Activated naive CD4-positive, alpha-beta T cell treated with anti-CD3 and anti-CD28 coated beads for 36 hours (primary cell): ENCODE measurements at places on chromosomes 12 and 14. TPM values are rescaled to one million over a fixed set of nuclear protein-coding genes. Genes with fewer than 3 reads are reported as not detected.

CCDC184 gene
- not detected for total RNA-seq

ZBTB25 gene
- total RNA-seq, result 23.5 TPM

PALS1 gene
- total RNA-seq, result 6.6 TPM

C14orf93 gene
- total RNA-seq, result 8.3 TPM

KRT78 gene
- not detected for total RNA-seq

PTPN6 gene
- total RNA-seq, result 334 TPM

DNA sequence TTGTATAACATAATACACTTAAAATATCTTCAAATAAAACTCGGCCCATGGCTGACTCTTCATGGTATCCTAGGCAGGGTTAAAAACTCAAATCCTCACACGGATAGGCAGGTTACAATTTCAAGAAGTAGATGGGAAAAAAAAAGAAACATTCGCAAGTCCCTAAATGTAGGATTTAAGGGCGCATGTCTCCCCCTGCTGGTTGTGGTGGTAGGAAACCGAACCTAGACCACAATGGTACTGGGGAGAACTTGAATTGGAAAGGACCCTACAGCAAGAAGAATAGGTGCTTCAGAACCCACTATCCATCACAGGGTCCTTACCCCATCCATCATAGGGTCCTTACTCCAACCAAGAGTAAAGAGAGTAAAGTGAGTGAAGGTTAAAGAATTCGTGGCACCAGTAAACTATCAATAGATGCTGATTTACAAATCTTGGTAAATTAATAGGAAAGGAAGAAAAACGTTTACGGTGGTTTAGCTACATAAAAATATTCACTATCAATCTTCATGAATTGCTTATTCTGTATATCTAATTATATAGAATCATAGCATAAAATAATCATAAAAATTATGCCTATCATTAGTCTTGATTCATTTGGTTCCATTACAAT, 3.3 kb upstream of the CIPC start:
- H3K36me3 ChIP-seq, result no peaks in the 10 kb centered on the region
- DNase-seq, result peak; percentile 88
- no peak overlapping the region for H3K27ac ChIP-seq
- H3K4me3 ChIP-seq, result no peak overlapping the region

GRCh38 chr12:22640851-22641250, 15.9 kb downstream of the ETNK1 start:
- H3K4me3 ChIP-seq, result no peak overlapping the region
- H3K27me3 ChIP-seq, result no peaks in the 10 kb centered on the region
- no peak overlapping the region for H3K27ac ChIP-seq

LRP6 gene
- 4.1 TPM for total RNA-seq

GRCh38 chr14:38944691-38945090, 158.3 kb downstream of the SEC23A start:
- no peaks in the 10 kb centered on the region for H3K36me3 ChIP-seq
- H3K27ac ChIP-seq, result no peak overlapping the region
- H3K4me1 ChIP-seq, result no peaks in the 10 kb centered on the region
- DNase-seq, result no peak
- no peaks in the 10 kb centered on the region for H3K27me3 ChIP-seq

- H3K27ac ChIP-seq, result peak overlapping the region; percentile 29
- no peaks in the 10 kb centered on the region for H3K27me3 ChIP-seq
- peak; percentile 12 for DNase-seq
- H3K36me3 ChIP-seq, result no peaks in the 10 kb centered on the region
- H3K4me1 ChIP-seq, result peaks cover 84% of the 10 kb centered on the region
Observed at GRCh38 chr14:55336691-55337090, 65.5 kb downstream of the FBXO34 start.

- no peak overlapping the region for H3K27ac ChIP-seq
- no peak for DNase-seq
- H3K27me3 ChIP-seq, result peaks cover 16% of the 10 kb centered on the region
- H3K36me3 ChIP-seq, result no peaks in the 10 kb centered on the region
- H3K4me1 ChIP-seq, result no peaks in the 10 kb centered on the region
- no peak overlapping the region for H3K4me3 ChIP-seq
Observed at GRCh38 chr12:2651068-2651965, 143.5 kb upstream of the FKBP4 start.

ARHGAP9 gene
- 95.9 TPM for total RNA-seq

P2RX7 gene
- total RNA-seq, result 6.6 TPM

DNA sequence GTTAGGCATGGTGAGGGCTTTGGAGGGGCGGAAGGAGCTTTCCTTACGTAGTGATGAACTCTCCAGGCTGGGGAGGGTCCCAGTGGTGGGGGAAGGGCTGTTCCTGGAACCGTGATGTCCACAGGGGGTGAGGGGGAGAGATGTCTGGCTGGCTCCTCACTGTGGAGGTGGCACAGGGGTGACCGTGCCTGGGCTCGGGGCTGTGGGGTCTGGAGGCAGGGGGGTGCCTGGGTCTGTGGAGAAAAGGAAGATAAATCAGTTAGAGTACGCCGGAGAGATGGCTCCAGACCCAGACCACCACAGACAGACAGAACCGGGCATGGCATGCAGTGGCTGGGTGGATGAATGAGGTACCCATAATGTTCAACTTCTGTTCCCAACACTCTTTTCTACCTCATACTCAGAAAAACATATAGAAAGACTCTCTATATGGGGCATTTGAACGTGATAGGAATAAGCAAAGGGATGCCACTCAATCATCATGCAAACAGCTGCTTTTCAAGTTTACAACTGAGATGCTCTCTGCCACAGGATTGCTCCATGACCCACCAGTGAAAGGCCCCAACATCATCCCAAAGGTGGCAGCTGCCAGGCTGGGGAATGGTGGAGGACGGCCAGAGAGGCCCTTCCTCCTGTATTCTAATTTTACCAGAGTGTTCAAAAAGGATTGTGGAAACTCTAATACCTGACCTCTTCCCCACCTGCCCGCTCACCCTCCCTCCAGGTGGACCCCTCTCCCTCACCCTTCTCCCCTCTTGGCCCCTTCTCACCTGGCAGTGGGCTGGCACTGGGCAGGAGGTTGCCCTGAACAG, 5.6 kb downstream of the MYL6 start:
- H3K36me3 ChIP-seq, result peaks cover 57% of the 10 kb centered on the region
- no peak overlapping the region for H3K27ac ChIP-seq
- peaks cover 29% of the 10 kb centered on the region for H3K4me1 ChIP-seq
- no peaks in the 10 kb centered on the region for H3K27me3 ChIP-seq

GRCh38 chr12:25352083-25352918, 101.6 kb upstream of the KRAS start:
- no peak overlapping the region for H3K4me3 ChIP-seq
- DNase-seq, result no peak
- no peak overlapping the region for H3K27ac ChIP-seq

- no peak for DNase-seq
- peak overlapping the region; percentile 88 for H3K27ac ChIP-seq
- peaks cover 2% of the 10 kb centered on the region for H3K36me3 ChIP-seq
- no peaks in the 10 kb centered on the region for H3K27me3 ChIP-seq
Observed at GRCh38 chr12:26748412-26748740, 84.6 kb downstream of the ITPR2 start.

GRCh38 chr14:32733015-32733414, 205.7 kb upstream of the NPAS3 start:
- no peak overlapping the region for H3K4me3 ChIP-seq
- no peak overlapping the region for H3K27ac ChIP-seq
- no peak for DNase-seq

DNA sequence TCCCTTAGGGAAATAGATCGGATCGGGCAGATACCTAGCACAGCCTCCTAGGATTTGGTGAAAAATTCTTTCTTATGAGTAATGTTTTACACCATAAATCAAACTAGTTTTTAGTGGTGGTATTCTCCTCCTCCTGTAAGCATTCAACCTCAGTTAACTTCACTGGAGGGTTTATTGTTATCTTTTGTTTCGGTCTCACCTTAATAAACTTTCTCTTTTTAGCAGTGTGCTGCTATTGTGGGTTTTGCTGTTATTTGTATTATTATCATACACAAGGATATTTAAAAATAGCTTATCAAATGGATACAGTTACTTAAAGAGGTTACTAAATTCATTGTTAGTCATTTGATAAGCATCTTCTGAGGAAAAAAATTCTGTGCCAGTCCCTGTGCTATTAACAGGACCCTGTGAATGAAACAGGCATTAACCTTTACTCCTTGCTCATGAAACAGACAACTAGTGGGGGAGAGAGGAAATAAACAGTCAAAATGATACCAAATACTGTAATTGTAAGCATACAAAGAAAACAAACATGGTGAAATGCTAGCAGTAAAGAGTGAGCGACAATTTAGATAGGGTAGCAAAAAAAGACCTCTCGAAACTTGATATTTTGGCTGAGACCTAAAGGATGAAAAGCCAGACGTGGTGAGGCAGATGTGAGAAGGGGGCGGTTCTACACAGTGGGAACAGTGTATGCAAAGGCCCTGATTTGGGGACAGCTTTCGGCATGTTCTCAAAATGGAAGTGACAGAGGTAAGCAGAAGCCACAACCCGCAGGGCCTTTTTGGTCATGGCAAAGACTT, 178.7 kb upstream of the SOX5 start:
- H3K27me3 ChIP-seq, result no peaks in the 10 kb centered on the region
- no peaks in the 10 kb centered on the region for H3K36me3 ChIP-seq
- no peak overlapping the region for H3K27ac ChIP-seq
- no peak overlapping the region for H3K4me3 ChIP-seq
- no peaks in the 10 kb centered on the region for H3K4me1 ChIP-seq

- no peak overlapping the region for H3K27ac ChIP-seq
- no peaks in the 10 kb centered on the region for H3K27me3 ChIP-seq
- DNase-seq, result no peak
- H3K4me1 ChIP-seq, result no peaks in the 10 kb centered on the region
- no peak overlapping the region for H3K4me3 ChIP-seq
Observed at GRCh38 chr12:93918262-93918661, 230.1 kb upstream of the PLXNC1 start.

MPHOSPH9 gene
- 111 TPM for total RNA-seq

GRCh38 chr14:91100102-91100501, 13.8 kb upstream of the DGLUCY start:
- no peaks in the 10 kb centered on the region for H3K36me3 ChIP-seq
- no peak overlapping the region for H3K4me3 ChIP-seq
- H3K27me3 ChIP-seq, result peaks cover 2% of the 10 kb centered on the region
- no peak overlapping the region for H3K27ac ChIP-seq
- no peaks in the 10 kb centered on the region for H3K4me1 ChIP-seq

DNA sequence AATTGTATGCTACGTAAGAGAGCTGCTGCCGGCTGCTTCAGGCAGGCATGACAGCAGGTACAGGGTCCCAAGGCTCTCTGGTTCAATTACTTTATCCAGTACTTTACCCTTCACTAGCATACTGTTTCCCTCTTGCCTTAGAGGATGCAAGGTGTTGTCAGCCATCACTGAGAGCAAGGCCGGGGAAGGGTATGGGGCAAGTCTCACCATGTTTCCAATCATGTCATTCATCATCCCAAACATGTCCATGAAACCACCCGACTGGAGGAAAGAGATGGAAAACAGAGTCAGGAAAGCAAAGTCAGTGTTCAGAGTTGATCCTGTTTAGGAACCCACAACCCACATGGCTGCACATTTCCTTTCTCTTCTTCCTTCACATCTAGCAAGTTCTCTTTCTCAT, 2.4 kb downstream of the MLF2 start:
- no peak for DNase-seq
- no peak overlapping the region for H3K4me3 ChIP-seq
- peak overlapping the region; percentile 34 for H3K27ac ChIP-seq
- H3K4me1 ChIP-seq, result peaks cover 28% of the 10 kb centered on the region

DNA sequence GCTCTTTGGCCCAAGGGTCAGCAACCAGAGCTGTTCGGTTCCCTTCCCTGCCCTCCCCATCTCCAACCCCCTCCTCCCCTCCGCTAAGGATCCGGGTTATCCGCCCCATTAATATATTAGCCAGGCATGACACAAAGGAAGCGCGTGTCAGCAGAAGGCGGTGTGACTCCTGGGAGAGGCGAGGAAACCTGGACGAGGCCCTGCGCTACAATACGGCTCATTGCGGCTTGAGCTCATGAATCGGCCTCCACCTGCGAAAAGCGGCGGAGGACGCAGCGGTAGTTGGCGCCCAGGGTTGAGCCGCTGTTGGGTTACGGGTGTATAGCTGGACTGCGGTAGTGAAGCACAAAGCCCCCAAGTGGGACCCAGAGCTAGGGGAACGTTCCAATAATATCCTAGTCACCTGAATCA, 9.9 kb downstream of the FOXA1 start:
- H3K4me3 ChIP-seq, result no peak overlapping the region
- H3K4me1 ChIP-seq, result no peaks in the 10 kb centered on the region
- H3K27me3 ChIP-seq, result peaks cover 58% of the 10 kb centered on the region
- H3K27ac ChIP-seq, result no peak overlapping the region

GRCh38 chr12:95593266-95593871, 42.1 kb upstream of the USP44 start:
- no peak overlapping the region for H3K4me3 ChIP-seq
- H3K27ac ChIP-seq, result no peak overlapping the region
- H3K27me3 ChIP-seq, result no peaks in the 10 kb centered on the region
- no peak for DNase-seq
- H3K36me3 ChIP-seq, result no peaks in the 10 kb centered on the region

SLC7A7 gene
- total RNA-seq, result 1.1 TPM

DNA sequence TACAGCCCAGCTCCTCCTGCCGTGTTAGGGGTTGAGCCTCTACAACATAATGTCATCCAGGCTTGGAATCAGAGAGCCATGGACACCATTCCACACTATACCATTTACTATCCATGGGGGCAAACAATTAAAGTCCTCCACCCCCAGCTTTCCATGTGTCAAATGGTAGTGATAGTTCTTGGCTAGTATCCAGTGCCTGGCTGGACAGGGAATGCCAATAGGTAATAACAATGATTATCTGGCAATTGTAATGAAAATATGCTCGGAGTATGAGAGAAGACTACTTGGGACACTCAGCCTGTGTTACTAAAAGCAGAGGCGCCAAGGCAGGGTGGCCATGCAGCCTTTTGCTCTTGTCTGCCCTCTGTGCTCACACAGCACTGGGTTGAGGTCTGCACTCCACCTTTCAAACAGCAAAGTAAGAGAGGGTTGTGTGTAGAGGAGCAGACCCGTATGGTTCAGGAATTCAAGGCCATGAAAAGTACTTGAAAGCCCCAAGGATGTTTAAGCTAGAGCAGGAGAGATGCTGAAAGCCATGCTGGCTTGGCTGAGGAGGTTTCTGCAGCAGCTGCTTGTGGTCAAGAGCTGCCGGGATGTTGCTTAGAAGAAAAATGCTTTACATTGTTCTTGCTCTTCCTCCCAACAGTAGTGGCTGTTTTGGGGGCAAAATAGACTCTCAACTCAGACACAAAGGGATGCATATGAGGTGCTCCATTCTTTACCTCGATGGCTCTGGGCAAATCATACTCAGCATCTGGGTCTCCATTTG, 10.6 kb downstream of the SERPINA3 start:
- H3K4me1 ChIP-seq, result no peaks in the 10 kb centered on the region
- DNase-seq, result no peak
- H3K27me3 ChIP-seq, result no peaks in the 10 kb centered on the region
- H3K27ac ChIP-seq, result no peak overlapping the region

SRRM4 gene
- total RNA-seq, result not detected
